Stimulated activated CD4-positive, alpha-beta T cell treated with anti-CD3 and anti-CD28 coated beads, TNF-alpha, amount 100 ng/mL, for 1 hour (primary cell): ENCODE measurements at places on chromosomes 3 and 15.

DNA sequence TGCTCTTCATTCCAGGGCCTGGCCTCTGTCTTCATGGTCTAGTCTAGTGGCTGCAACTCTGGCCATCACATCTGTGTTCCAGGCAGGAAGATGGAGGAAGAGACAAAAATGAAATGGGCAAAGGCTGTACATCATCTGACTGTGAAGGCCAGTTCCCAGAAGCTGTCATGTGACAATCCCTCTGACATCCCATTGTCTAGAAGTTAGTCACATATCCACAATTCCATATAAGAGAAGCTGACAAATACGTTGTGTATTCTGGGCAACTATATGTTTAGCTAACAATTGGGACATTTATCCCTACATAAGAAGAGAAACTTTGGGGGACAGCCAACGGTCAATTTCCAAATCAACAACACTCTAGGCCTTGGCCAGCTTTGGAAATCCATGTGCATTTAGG is 34.5 kb upstream of the C3orf70 start:
- no peak for DNase-seq

DNA sequence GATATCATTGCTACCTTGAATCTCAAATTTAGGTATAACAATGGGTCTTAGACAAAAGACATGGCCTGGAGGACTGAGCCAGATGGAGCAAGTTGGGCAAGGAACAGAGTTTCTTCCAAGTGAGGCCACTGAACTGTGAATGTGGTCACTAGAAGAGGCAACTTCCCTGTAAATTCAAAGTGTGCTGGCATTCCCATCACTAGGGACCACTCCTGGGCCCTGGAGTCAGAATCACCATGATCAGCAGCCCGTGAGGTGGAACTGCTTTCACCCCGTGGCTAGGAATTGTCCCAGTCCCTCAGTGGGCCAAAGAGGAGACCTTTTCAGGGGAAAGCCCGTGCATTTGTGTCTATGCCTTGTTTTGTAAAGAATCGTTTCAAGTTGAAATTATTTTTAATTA is 47.3 kb downstream of the HES1 start:
- DNase-seq, result no peak

GRCh38 chr15:90987561-90988141 is 6.7 kb downstream of the PRC1 start:
- no peak for DNase-seq

GRCh38 chr3:52614689-52615088 is 71.0 kb downstream of the PBRM1 start:
- DNase-seq, result no peak

DNA sequence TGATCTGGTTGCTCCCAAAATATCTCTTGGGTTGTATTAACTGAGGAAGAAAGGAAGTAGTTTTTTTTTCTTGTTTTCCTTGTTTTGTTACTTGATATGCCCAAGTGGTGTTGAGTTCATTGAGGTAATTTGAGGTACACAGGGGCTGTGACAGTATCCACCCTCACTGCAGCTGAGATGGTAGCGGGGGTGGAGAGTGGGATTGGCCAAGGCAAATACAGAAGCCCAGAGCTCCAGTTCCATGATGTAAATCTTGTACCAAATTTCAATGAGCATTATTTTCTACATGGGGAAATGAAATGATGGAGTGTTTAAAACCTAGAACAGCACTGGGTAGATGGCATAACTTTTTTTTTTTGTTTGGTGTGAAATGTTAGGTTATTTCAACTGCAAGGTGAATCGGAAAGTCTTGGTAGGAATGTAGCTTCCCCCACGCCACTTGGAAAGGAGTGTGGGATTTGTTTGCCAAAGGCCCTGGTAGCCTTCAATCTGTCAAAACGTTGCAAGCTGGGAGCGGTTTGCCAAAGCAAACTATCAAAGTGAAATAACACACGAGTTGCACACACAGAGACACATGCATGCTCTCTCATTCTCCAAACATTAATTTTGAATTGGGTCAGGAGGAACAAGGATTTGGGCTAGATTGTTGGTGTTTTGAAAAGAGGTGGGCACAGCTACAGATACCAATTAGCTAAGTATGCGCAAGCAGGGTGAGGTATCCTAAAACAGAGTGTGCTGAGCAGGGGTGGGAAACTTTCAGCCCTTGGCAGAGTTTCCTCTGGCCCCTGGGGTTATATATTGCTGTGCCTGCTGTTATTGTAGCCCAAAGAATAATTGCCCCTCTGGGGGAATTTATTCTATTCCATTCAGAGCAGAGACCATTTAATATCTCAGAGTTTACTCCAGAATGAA is 34.6 kb downstream of the THSD4 start:
- DNase-seq, result no peak

DNA sequence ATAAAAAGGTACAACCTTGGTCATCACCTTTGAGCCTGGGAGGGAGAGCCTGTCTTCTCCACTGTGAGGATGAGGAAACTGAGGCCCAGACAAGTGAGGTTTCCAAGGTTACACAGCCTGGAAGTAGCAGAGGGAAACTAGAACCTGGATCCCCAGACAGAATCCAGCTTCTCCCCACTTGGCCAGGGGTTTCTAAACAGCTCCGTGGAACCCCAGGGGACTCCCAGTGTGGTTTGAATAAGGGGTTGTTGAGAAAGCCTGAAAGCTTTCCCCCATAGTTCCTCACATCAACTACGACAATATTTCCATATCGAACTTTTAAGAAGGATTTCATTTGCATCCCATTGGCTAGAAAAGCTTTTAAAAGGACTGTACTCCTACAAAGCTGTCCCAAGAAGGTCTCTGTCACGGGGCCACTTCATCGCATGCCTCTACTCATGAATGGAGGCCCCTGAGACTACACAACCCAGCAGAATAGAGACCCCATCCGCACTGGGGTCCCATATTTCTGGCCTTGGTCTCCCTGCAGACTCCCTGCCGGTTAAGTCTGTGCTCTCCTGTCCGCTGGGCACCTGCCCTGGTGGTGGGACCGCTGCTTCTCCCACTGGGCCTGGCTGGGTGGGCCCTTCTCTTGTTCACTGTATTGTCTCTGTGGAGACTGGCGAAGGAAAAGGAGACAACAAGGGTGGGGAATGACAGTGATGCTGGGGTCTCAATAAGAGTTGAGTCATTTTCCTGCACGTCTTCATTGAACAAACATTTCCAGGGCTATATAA is 178.5 kb downstream of the SMAD6 start:
- no peak for DNase-seq

DNA sequence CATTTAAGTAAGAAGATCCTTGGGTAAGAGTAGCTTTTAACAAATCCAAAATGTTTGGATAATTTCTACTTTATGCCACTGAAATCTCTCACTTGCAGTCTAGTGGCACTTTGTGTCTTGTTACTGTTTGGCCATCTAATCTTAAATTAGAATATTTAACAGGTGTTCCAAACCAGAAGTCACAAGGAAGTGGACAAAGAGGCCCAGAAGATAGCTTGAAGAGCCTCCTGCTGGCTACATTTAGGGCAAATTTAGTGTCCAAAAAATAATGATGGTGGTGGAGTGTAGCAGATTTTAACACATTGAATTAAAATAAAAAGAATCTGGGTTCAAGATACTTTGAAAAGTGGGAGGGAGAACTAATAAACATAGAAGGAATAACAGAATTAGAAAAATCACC is 172.2 kb downstream of the GHSR start:
- no peak for DNase-seq

- DNase-seq, result no peak
These were observed 44.9 kb downstream of the CD86 start for GRCh38 chr3:122100083-122100482.

GRCh38 chr3:28076246-28076645 is 165.2 kb upstream of the CMC1 start:
- DNase-seq, result no peak
